ENCODE measurements at places on chromosomes 5 and 9.

- no peak for DNase-seq
These were observed 7.3 kb upstream of the CDC14B start for GRCh38 chr9:96626912-96627311.

DNA sequence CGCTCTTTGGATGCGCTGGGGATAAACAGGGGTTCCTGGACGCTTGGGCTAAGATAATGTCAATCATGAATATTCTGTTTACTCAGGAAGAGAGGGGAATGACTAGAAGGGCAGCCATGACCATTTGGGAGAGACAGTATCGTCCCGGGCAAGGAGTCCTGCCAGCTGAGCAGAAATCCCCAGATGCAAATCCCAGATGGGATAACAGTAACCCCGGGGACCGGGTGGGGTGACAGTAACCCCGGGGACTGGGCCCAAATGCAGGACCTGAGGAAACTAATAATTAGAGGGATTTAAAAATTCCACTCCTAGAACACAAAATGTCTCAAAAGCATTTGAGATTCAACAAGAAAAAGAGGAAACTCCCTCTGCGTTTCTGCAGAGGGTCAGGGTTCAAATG, 189.0 kb upstream of the PPP1R26 start:
- no peak for DNase-seq

- no peak for DNase-seq
These were observed 24.4 kb downstream of the IQGAP2 start for GRCh38 chr5:76427206-76428140.

- DNase-seq, result no peak
These were observed 82.3 kb upstream of the TLE4 start for GRCh38 chr9:79489261-79490000.

- DNase-seq, result peak; percentile 88
These were observed 316.6 kb downstream of the AGTPBP1 start for GRCh38 chr9:85425153-85425611.

- no peak for DNase-seq
These were observed 30.7 kb upstream of the SPARC start for GRCh38 chr5:151717416-151717815.

- DNase-seq, result peak; percentile 97
These were observed 4.5 kb downstream of the FANCC start for GRCh38 chr9:95313010-95313498.

DNA sequence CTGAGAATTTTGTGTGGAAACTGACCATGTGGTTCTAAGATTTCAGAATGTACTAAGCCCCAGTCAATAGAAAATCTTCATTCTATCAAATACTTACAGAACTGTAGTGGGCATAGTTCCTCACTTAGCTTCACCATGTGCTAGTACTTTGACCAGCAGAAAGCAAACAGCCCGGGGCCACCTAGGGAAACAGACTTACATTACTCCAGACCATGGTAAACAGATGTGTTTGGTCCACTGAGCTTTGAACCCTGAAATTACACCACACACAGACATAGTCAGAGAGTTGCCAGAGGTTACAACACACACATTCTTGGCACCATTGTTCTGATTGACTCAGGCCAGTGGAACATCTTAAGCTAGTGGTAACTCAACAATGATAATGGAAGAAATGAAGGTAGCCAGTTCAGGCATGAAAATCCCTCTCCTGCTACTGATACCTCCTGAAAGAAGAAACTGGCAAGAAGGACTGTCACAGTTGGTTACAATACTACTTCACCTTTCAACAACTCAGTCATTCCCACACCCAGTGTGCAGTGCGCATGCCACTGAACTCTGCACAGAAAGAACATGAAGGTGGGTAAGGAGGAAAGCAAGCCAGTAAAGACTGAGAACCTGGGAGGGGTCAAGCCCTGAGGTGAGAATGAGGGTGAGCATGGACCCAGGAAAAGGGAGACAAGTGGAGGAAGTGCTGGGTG, 18.7 kb upstream of the LECT2 start:
- DNase-seq, result no peak

GRCh38 chr9:108103046-108103693, 613.6 kb upstream of the KLF4 start:
- no peak for DNase-seq

DNA sequence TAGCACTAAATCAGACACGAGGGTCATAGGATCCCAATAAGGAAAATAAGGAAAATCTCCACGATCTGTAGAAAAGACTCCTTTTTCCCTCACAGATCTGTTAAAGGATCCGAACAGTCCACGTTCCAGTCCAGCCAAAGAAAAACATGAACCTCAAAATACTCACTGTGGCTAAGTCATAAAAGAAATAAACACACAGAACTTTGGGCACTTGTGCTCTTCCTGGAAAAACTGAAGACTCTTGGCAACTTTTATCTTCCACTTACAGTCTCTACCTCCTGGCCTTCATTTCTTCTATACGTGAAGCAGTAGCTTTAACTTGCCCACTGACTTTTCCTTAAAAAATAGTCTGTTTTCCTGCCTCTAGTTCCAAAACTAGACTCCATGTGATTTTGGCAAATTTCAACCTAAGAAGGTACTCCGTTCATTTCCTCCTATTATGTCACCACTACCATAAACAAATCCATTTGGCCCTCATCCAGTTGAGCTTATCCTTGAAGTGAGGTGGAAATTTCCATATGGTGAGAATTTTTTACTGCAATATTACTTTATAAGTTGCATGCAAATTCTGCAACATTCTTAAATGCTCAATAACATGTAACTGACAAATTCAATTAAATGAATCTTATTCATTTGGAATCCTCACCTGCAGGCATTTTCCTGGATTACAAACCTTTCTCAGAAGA, 5.3 kb upstream of the LHFPL2 start:
- no peak for DNase-seq

- no peak for DNase-seq
These were observed 107.6 kb upstream of the MPDZ start for GRCh38 chr9:13386935-13387733.

- DNase-seq, result no peak
These were observed 102.5 kb upstream of the IFNK start for GRCh38 chr9:27421577-27421976.

DNA sequence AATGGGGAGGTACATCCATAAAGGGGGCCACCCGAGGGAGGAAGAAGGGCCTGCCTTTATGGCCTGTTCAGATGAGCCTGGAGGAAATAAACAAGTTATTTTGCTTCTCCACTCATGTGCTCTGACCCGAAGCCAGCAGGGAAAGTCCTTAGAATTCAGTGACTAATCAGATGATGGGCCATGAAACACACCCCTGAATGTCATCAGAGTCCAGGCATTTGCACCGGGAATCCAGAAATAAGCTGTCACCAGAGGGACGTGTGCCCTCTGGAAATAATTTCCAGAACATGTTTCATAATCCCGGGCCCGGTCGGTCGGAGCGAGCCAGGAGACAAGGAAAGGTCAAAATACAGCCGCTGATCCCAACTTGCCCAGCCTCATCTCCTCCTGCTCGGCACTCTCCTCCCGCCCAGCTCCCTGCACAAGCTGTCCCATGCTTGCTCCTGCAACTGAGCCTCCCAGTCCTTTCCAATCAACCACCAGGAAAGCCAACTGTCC, 73.6 kb upstream of the ZNF622 start:
- DNase-seq, result no peak

- DNase-seq, result no peak
These were observed 267.5 kb downstream of the MSX2 start for GRCh38 chr5:174991847-174992246.

- DNase-seq, result no peak
These were observed 7.7 kb downstream of the RAPGEF6 start for GRCh38 chr5:131627207-131627865.

GRCh38 chr9:95506428-95506677, 10.4 kb downstream of the PTCH1 start:
- DNase-seq, result no peak

GRCh38 chr5:33075731-33076130, 364.6 kb downstream of the NPR3 start:
- DNase-seq, result no peak

- DNase-seq, result no peak
These were observed 159.5 kb downstream of the RAPGEF6 start for GRCh38 chr5:131475541-131475941.

DNA sequence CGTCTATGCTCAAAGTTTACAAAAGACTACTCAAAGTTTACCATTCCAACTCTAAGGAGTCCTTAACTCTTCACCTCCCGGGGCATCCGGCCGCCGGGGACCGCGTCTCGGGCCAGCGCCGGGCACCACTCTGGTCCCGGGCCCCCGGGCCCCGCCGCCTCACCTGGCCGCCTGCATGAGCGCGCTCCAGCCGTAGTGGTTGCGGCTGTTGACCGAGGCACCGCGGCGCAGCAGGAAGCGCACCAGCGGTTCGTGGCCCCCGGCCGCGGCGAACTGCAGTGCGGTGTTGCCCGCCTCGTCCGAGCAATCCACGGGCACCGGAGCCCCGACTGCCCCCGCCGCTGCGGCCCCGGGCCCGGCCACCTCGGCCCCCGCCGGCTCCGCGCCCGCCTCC, 388 bp downstream of the ANKS6 start:
- DNase-seq, result peak; percentile 51

DNA sequence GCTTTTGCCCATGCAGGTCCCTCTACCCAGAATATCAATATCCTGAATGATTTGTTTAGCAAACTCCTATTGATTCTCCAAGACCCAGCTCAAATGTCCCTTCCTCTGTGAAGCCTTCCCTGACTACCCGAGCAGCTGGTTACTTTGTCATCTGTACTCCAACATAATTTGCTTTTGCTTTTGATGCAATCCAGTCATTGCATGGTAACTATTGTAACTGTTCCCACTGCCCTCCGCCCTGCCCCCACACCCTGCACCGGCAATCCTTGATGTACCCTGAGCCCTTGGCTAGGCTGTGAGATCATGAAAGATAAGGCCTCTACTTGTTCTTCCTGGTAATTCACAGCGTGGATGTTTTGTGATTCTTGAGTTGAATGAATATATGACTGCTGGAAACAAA, 119.9 kb upstream of the BOD1 start:
- no peak for DNase-seq

DNA sequence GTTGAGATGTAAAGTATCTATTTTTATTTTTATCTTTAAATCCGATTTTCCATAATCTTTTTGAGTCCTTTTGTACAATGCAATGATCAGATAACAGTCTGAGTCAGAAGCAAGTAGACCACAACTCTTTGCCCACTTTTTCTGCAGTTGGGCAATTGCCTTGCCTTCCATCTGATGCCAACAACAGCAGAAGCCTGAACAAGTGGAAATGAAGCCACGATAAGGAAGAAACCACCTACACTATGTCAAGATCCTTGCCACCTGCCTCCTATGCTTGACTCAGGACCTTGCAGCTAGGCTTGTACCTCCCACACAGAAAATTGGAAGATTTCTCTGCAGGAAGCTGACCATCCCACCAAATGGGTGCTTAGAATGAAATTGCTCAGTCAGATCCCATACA, 78.6 kb downstream of the ANXA1 start:
- DNase-seq, result no peak

DNA sequence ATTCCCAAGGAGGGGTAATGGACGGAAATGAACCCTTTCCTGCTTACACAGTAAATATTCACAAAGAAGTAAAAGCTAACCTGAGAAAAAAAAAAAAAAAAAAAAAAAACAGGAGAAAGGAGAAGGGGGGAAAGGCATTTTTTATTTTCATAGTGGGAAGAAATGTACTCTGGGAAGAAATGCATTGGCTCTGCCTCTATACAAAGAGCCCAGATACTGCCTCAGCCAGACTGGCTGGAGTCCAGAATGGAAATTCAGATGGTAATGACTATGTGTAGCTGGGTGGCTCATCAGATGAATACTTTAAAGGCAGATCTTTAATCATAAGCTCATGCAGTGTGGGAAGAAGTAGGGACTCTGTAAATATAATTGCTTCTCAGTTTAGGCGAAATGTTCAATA, 124.9 kb upstream of the ZNF608 start:
- DNase-seq, result no peak

Measured in NCI-H526 (cell line).